ENCODE measurements at places on chromosomes 6 and 20.

- DNase-seq: no peak
These were observed 717.4 kb upstream of the MANEA start for GRCh38 chr6:94859924-94860323.

DNA sequence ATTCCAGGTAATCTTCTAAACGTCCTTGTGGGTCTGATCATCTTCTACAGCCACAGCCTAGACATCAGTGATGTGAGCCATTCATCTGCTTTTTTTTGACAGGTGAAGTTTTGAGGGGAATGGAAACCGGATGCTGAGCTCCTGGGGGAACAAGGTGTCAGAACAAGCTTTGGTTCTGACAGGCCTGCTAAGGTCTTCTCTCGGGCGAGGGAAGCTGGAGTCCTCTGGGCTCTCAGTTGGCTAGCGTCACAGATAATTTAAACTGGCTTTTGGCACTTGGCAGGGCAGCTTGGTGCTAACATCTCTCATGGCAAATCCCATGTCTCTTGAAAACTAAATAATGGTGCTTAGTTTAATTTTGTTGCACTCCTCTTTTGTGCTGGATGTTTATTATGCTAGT lies 8.4 kb upstream of the AIG1 start:
- DNase-seq: no peak

DNA sequence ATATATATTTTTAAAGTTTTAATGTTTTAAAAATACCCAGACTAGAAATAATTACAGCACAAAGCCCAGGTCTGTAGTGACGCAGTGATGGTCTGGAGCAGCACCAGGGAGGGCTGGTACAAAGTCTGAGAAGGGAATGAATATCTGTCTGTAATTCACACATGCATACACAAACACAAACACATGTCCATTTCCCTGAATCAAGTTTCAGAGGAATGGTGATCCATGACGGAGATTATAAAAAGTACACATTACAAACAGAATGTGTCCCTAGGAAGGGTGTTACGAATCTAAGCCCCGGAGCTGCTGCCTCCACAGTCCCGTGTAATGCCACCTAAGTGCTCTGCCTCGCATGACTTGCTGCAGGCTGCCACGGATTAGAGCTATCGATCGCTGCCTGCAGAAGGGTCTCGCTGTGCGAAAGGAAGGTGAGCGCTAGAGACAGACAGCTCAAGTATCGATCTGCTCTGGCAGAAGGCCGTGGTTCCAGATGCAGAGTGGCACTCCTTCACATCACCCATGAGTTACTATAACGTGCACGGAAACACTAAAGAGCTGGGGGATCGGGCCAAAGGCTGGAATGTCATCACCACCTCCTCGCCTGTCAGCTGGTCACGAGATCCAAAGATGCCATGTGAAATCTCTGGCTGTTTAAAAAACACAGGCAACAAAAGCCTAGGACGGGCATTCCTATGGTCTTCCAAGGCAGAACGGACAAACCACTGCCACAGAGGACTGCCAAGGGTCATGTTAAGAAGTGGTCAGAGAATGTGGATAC lies 87.1 kb downstream of the INSM1 start:
- DNase-seq: no peak

GRCh38 chr20:61912665-61913422 lies 152.8 kb downstream of the TAF4 start:
- no peak for DNase-seq

- DNase-seq: no peak
These were observed 507.5 kb upstream of the SULF2 start for GRCh38 chr20:48292806-48293205.

- DNase-seq: peak; percentile 91
These were observed 36.4 kb downstream of the MYLK4 start for GRCh38 chr6:2714111-2714895.

DNA sequence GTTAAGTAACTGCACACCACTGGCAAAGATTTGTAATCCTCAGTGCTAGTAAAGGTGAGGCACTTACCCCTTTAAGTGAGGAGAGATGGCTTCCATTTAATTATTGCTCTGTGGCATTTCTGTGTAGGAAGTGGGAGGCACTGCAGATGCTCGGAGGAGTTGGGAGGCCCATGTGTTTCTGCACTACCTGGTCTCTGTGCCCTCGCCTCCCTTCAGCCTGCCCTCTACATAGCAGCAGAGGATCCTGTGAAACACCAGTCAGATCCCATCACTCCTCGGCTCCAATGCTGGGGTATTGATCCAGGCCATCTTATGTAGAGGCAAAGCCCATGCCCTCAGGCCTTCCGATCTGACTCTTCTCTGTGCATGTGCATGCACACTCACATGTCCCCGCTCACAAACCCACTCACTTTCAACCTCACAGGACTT lies 67.0 kb downstream of the SLX4IP start:
- no peak for DNase-seq

DNA sequence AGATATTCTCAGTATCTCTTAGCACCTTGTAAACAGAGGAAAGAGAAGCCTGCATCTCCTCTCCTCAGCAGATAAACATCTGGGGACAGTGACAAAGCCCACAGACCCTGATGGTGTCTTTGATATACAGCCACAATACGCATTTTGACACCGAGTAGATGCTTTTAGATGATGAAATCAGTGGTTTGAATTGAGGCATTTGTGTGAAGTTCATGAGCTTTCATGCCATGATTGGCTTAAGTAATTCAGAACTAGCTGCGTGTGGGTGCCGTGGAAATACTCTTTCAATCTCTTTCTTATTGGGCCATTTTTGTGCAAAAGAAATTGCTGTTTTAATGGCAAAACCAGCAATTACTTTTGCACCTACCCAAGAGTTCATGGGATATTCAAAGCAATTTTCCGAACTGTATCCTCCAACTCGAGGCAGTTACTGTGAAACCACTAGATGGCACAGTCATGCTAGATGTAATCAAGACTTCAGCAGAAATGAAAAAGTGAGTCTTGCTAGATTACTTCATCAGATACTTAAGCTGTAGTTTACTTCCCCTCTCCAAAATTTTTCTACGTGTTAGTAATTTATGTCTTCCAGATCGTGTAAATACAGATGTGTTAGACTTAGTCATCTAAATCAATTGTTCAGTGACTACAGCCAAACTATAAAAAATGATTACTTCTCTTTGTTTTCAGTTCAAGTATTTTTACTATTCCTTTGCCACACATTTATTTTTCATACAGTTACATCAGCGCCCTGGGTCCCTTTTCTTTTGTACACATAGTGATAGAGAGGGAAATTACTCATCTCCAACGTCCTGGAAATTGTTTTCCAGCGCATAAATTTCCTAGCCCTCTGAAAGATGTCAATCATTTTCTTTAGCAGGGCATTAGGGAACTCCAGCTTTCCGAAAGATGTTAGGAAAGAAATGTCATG lies 49.4 kb downstream of the IYD start:
- peak; percentile 88 for DNase-seq

GRCh38 chr6:131317516-131317915 lies 182.2 kb downstream of the AKAP7 start:
- no peak for DNase-seq

GRCh38 chr6:74598462-74599393 lies 607.1 kb downstream of the COL12A1 start:
- peak; percentile 48 for DNase-seq

- no peak for DNase-seq
These were observed 18.3 kb downstream of the SNX9 start for GRCh38 chr6:157841211-157841840.

DNA sequence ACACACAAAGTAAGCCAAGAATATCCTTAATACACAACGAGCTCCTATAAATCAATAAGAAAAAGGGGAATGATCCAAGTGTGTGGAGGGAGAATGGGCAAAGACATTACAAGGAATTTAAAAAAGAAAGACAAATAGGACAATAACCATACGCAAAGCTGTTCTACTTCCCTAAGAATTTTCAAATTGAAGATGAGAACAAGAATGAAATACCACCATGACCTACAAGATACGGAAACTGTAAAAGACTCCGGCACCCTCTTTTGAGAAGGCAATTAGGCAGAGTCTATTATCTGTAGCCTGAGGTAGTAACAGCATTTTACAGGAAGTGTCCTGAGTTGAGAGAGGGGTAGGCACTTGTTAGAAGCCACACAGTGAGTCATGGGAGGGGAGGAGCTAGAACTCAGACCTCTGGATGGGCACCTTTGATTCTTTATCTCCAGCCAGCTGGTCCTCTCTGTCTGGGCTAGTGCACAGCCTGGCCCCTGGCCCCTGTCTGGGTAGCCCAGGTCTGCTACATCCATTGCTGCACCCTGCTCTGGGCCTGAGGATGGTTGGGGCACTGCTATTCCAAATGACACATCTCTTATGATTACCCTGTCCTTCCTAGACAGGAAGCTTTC lies 15.3 kb downstream of the RSPO4 start:
- DNase-seq: no peak

- DNase-seq: peak; percentile 38
These were observed at the start of gene C6orf62 for GRCh38 chr6:24719125-24719971. Gene C6orf62 (minus strand): TSS chr6:24719154. CDS start chr6:24718668, 486 bp downstream.

- no peak for DNase-seq
These were observed 7.4 kb downstream of the PPP1R16B start for GRCh38 chr20:38812709-38813573.

DNA sequence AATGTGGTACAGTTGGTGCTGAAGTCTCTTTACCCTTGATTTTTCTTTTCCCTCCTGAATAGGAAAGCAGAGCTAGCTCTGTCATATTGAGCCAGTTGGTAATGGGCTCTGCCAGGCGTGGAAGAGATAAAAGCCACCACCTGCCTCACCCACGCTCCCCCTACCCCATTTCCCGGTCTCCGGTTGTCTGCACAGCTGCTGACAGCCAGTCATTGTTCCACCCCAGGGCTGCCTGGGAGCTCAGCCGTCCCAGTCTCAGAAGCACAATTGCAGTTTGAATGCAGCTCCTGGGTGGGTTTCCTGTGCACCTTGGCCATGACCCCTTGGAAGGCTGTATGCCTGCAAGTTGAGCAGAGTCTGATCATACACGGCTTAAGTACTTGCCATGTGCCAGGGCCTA lies 675.2 kb upstream of the FLRT3 start:
- no peak for DNase-seq
